ENCODE measurements at places on chromosomes 16 and 17.
A peak's percentile ranks its signal among the peaks of the same experiment; 100 is the strongest.

DNA sequence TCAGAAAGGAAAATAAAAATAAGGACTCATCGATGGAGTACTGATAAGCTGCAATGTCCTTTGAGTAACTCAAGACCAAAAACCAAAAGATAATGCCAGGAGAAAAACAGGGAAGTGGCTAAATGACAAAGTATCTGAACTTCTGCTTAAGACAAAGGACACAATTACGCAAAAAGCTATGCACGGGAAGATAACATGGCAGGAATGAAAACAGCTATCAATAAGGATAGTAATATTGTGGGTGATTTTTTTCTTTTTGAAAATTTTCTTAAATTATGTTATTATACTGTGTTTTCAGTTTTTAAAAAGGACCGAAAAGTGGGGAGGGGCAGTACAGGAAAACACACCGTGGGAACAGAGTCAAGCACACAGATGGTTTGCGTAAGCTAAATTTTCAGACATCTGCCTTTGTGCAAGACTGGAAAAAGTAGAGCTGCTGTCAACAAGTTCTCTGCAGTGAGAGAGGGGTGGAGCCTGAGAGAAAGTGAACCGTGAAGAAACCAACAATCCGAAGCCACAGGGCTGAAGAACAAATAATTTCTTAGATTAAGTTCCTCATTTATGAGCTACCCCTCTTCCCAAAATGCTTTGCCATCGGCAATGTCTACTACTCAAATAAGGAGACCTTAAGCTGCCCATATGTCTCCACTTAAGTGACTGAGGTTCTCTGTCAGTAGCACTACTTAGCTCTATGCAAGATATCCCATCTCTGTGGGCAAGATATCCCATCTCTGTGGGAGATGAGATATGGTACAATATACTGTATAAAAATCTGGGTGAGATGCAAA lies 99.9 kb upstream of the CORO6 start:
- peak; percentile 95 for DNase-seq

GRCh38 chr16:65679785-65680184 lies 557.9 kb upstream of the CDH11 start:
- DNase-seq = no peak

DNA sequence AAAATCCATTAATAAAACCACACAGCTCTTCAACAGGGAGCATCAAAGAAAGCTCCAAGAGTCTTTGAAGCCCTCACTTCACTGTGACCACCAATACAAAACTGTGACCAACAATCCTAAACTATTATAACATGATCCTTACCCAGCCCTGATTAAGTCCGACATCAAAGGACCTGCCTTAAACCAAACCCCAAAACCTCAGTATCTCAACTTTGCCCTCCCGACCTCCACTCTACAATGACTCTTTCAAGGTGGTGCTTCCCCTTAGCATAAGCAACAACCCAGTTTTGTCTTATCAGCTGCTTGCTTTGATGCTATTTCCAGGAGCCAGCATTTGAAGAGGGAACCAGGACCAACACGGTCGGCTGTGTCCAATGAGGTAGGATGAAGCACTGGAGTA lies 8.5 kb upstream of the PRSS22 start:
- no peak for DNase-seq

DNA sequence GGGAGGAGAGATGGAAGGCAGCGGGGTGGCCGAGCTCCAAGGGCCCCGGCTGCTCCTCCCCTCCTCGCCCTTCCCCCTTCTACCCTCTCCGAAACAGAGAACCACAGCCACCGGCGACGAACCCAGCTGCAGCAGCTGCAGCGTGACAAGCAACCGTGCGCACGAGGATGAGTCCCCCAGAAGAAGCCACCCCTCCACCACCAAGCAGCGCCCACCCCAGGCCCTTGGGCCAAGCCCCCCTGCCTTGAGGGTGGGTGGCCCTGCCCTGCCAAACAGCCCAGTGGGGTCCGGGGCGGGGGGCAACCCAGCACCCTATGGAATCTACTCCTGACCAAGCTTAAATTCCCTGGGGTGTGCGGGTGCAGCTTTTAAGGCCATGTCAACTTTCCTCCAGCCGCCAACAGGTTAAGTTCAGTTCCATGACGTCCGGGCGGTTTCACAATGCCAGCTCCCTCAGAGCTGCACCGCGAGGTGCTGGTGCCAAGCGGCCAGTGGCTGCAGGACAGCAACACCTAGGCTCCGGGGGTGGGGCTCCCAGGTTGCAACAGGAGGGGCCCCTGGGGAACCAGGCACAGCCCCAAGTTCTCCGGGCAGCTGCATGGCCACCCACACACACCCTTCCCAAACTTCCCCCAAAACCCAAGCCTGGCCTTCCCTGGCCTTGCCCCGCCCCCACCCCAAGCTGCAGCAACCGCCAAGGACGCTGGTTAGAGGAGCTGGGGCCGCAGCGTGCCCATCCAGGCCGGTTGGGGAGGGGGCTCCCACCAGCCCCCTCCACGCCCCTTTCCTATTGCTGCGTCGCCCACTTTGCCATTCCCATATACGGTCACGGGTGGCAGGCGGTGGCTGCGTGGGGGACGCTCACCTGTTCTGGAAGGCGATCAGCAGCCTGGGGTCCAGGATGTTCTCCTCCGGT lies 2.0 kb downstream of the CBX4 start:
- peak; percentile 77 for DNase-seq

DNA sequence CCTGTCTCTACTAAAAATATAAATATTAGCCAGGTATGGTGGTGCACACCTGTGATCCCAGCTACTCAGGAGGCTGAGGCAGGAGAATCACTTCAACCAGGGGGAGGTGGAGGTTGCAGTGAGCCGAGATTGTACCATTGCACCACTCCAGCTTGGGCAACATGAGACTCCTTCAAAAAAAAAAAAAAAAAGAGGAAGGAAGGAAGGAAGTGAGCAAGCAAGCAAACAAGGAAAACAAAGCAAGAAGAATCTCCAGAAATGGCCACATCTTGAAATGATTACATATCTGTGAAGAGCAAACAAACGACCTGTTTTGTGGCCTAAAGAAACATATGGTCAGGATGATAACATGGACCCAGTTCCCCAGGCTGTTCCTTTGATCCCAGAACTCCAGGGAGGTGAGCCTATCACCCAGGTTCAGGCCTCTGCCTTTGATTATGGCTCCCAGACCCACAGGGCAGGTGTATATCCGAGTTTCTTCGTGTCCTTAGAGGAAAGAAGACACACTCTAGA lies 8.9 kb downstream of the ACOX1 start:
- no peak for DNase-seq

- no peak for DNase-seq
Observed at GRCh38 chr17:26765860-26766709, 527.8 kb upstream of the WSB1 start.

GRCh38 chr17:55134486-55135157 lies 130.1 kb upstream of the HLF start:
- DNase-seq = no peak

GRCh38 chr17:76789235-76789788 lies 51.4 kb downstream of the MFSD11 start:
- DNase-seq = no peak

DNA sequence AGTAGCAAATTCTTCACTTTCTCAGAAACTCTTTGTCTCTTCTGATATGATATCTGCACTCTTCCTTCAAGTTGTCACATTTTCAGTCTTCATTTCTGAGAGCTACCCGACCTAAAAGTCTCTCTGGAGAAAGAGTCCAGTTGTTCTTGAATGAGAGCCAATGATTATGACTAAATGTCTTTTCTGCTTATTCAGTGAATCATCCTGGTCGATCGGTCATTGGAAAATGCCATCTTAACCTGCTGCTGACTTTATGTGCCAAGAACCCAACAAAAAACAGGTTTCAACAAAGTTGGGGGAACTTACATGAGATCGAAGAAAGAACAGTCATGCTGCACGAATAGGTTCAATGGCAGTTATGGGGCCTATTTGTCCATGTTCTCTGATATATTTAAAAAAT lies 15.9 kb downstream of the SOX9 start:
- DNase-seq = no peak

- no peak for DNase-seq
Observed at GRCh38 chr16:19520861-19521331, 1.0 kb downstream of the GDE1 start.

GRCh38 chr16:4018391-4018790 lies 97.9 kb downstream of the ADCY9 start:
- no peak for DNase-seq

All from thymus (tissue), 14 donors.